ENCODE measurements at places on chromosomes 7 and 10.

DNA sequence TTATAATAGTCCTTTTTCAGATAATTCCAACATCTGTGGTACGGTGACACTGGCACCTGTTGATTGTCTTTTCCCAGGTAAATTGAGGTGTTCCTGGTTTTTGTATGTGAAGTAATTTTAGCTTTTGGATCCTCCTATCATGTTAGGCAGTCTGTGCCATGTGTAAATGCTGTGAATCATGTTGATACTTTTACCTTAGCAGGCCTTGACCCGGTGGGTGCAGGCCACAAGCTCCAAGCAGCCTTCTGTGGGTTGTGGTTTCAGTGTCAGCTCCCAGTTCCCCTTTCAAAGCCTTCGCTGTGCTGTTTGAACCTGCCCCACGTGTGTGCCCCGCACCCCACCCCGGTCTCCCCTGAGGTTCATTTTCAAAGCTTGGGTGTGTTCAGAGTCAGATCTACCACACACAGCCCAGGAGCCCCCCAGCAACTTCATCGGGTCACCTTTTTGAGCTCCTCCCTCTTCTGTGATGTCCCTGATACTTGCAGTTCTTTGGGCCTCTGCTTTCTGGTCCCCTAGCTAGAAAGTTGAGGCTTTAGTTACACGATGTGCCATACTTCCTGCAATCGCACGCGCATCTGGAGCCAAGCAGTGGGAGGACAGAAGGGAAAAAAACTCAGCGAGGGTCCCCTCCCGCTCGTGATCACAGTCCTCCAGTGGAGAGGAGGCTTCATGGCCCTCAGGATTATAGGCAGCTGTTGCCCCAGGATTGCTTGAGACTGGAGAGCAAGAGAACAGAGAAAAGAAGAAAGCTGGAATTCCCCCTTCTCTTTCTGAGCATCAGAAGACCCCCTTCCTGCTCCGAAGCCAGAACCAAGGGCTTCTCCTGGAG lies 8.7 kb upstream of the BHLHA15 start:
- no peak for DNase-seq

DNA sequence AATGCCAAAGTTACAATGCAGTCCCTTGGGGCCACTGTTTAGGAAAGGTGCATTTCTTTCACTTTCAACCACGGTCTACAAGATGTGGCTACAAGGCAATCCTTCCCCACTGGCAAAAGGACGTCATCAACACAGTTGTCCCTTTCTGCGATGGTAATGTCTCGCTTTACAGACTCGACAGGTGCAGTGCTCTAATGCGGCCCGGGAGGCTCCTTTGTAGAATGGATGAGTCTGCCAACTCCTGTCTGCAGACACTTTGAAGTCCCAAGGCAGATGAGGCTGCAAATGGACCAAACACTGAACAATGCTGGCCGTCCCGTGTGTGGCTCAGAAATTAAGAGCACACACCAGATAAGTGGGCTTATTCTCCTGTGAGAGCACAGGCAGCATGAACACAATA lies 133.7 kb downstream of the PIP4K2A start:
- no peak for DNase-seq

GRCh38 chr7:43625980-43626379 lies 43.1 kb downstream of the STK17A start:
- DNase-seq = no peak

DNA sequence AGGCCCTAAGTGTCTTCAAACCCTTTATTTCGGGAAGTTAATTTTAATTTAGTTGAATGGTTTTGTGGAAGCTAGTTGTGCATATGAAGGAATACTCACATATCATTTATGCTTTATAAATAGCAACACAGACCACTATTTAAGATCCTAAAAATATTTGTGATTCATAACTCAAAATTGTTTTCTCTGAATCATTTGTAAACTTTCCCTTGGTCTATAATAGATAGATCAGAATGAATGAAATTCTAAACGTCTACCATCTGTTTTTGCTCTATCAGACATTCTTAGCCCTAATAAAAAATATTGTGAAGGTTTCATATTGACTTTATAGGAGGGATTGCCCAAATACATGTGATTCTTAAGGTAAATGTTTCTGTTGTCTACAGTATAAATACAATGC lies 43.5 kb downstream of the LOXL4 start:
- no peak for DNase-seq

GRCh38 chr7:82224529-82224928 lies 219.0 kb downstream of the CACNA2D1 start:
- DNase-seq = no peak

DNA sequence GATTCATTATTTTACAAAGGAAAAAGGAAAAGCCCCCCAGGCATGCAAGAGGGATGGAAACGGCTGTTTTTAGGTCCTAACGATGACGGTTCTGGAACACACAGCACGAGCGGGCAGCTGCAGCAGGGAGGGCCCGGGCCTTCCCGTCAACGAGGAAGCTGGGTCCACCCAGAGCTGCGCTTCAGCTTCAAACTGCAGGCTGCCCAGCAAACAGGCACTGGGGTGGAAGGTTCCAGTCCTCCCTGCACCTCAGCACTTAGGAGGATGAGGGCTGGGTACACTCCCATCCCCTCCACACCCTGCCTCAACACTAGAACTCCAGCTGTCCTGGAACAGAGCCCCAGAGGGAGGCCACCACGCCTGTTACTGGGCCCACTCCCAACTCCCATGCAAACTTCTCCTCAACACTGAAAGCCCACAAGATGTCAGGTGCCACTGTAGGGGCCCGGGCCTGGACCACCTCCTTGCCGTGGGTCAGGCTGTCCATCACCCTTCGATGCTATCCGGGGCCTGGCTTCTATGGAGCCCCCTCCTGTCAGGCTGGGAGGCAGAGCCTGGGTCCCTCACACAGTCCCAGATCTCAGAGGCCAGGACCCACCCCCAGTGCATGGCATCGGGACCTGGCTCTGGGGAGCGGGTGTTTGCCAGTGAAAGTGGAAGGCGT lies 33.0 kb downstream of the PAPOLB start:
- no peak for DNase-seq

DNA sequence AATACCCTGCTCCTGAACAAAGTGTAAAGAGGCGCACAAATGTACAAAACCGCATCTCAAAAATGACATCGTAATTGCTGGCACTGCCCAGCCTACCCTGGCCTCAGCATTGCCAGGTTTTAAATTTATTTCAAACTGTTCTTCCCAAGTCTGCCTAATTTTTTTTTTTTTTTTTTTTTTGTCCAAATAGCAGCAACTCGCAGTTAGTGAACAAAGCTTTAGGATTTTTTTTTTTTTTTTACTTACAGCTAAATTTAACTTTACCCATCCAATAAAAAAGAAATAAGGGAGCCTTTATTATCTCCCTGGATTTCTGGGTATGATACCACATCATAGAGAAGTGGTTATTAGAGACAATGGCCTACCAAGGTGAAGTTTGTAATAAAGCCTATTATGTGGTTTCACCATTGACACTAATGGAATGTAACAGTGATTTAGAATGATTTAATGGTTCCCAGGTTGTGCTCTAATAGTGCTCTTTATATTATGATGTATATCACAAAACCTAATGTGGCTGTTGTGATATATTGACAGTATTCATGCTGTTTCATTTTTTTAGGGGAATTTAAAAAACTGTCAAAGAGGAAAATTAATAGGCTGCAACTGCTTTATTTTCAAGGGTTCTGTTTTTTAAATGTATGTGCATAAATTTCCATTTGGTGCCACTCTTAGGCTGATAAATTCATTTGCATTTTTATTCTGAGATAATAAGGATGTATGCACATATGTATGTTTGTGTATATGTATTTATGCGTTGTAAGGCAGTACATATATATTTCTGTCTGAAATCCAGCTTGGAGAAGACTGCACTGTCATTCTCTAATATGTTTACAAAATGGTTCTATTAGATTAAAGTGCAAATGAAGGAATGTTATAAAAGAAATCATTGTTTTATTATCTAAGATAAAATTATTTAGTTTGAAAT lies 309.0 kb downstream of the TFEC start:
- no peak for DNase-seq

DNA sequence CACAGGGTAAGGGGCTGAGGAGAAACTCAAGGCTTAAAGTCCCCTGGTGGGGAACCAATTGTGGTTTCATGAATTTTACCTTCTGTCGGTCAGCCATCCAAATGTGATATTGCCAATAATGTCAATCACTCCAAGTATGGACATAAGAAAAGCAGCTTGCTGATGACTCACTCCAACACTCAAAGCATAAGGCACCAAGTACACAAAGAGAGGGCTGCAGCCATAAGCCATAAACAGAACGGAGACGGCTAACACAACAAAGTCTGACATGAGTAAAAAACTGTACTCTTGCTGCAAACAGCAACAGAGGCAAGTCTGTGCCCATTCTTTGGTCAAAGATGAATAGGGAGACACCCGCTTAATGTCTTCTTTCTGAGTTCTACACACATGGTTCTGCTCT lies 24.2 kb downstream of the IFIT5 start:
- DNase-seq = no peak

GRCh38 chr7:136148920-136149319 lies 171.8 kb upstream of the MTPN start:
- DNase-seq = no peak

Measured in neuronal stem cell (in vitro differentiated cells).